Pulmonary artery endothelial cell (primary cell): ENCODE measurements at places on chromosomes 5 and 9.

DNA sequence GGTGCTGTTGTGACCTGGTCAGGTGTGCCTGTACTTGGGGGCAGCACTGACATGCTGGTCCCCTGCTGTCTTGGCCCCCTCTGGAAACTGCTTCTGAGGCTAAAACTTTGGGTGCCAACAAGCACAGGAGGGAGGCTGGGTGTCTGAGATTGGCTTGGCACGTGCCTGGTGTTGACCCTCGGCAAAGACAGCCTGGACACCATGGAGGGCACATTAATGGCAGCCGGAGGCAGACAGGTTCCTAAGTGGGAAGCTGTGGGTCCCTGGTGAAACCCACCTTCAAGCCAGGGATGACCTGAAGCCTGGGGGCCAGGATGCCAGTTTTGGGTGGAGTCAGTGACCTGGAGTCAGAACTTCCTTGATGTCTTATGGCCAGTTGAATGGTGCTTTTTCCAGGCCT, 894.1 kb downstream of the PTPRD start:
- DNase-seq: no peak

- no peak for DNase-seq
These were observed 200.4 kb downstream of the SREK1 start for GRCh38 chr5:66344544-66344943.

DNA sequence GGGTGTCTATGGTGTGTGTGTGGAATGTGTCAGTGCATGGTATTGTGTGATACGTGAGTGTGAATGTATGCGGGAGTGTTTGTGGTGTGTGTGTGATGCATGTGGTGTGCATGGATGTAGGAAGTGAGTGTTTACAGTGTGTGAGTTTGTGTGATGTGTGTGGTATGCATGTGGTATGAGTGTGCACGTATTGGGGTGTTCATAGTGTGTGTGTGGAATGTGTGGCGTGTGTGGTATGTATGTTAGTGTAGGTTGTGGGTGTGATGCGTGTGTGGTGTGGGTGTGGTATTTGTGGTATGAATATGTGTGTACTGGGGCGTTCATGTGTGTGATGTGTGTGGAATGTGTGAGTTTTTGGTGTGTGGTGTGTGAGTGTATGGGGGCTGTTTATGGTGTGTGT, 40.1 kb upstream of the BICD2 start:
- DNase-seq: no peak

- DNase-seq: no peak
These were observed 37.9 kb upstream of the DPYSL3 start for GRCh38 chr5:147547730-147548129.

GRCh38 chr9:133576031-133576874, 32.9 kb downstream of the FAM163B start:
- no peak for DNase-seq
